Stimulated activated naive CD4-positive, alpha-beta T cell treated with Interleukin-2 at 50 U/mL for 16 hours (primary cell): ENCODE measurements at places on chromosomes 3 and 15.

GRCh38 chr3:93910097-93910496, 63.6 kb downstream of the PROS1 start:
- DNase-seq: no peak

DNA sequence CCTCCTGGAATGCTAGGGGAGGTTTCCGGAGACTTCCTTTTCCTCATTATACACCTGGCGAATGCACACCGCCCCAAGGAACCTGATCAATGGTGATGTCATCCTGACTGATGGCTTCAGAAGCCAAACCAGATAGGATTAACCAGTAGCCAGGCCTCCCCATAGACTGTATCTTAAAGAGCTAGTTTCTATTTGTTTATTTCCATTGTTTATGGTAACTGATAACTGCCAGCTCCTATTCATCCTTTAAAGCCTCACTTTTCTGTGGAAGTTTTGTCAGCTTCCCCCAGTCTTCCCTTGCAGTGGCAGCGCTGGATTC, at the start of gene MKRN2OS:
TSS of gene MKRN2OS (minus strand) at position 27 of the 319 bp plus-strand sequence. CDS start 35 bp downstream, outside the sequence.
- DNase-seq: no peak

GRCh38 chr15:56883088-56883487, 35.4 kb upstream of the TCF12 start:
- DNase-seq: no peak

DNA sequence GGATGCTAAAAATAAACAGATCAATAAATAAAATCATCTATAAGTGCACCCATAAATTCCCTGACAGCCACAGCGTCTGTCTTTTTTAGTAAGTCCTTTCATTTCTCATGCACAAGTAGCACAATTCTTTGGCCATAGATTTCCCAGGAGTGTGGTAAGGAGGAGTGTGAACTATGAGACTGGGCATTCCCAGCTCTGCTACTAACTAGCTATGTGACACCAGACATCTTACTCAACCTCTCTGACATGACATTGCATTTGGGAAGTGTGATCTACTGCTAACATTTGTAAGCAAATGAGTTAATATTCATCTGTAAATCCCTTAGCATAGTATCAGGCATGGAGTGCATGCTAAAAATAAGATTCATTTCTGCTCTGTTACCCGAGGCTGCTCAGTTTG, 301.7 kb downstream of the NTRK3 start:
- no peak for DNase-seq

GRCh38 chr3:170863816-170864215, 6.2 kb downstream of the RPL22L1 start:
- DNase-seq: no peak

GRCh38 chr3:179551349-179552105, 11.2 kb upstream of the ACTL6A start:
- DNase-seq: no peak

GRCh38 chr3:191944835-191945234, 483.9 kb downstream of the PYDC2 start:
- no peak for DNase-seq

DNA sequence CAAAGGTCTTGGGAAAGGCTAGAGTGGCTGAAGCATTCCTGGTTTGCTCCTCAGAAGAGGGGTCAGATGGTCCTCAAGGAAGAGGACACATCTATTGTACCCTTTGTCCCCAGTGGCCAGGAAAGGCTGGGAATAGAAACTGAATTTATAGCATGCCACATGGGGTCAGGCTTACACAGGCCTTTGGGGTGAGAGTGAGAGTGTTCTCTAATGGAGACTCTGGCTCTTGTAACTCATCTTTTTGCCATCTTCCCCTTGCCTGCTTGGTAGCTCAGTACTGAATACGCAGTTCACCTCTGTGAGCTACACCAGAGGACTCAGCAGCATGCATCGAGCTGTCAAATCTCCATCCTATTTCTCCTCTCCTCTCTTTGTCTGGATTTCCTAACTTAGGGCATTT, 87.5 kb downstream of the ATP2B2 start:
- DNase-seq: no peak
